GM23248 (cell line): ENCODE measurements at places on chromosomes 13 and 19.

- peak; percentile 48 for DNase-seq
Observed at GRCh38 chr19:10887616-10888367, 16.4 kb downstream of the CARM1 start.

DNA sequence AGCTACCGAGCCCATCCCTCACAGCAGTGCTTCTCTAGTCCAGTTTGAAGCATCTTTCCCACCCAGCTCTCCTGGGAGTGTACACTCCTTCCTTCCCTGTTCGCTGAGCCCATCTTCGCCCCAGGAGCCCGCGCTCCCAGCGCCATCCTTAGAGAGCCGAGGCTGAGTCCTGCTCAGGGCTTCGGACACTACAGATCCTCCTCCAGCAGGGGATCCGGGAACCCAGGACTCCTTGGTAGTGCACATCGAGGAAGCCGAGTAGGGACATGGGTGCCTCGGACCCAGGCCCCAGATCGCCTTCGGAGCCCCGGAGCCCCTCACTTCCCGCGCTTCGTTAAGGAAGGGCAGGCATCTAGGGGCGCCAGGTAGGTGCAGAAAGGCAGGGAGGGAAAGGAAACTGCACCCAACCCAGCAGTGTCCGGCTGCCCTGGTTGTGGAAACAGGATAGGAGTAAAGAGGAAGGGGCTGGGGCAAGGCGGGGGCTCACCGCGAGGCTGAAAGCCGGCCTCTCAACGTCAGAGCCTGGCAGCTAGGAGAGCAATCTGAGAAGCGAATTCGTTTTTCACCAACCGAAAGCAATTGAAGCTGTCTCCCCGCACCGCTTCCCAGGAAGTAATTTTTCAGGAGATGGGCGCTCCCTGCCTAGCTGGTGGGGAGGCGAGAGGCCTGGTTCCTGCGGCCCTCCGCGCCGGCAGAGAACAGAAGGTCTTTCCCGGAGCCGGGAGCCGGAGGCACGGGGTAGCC is 1.0 kb downstream of the PDX1 start:
- peak; percentile 46 for DNase-seq

- DNase-seq = no peak
Observed at GRCh38 chr13:41231786-41232185, 31.6 kb downstream of the MTRF1 start.

DNA sequence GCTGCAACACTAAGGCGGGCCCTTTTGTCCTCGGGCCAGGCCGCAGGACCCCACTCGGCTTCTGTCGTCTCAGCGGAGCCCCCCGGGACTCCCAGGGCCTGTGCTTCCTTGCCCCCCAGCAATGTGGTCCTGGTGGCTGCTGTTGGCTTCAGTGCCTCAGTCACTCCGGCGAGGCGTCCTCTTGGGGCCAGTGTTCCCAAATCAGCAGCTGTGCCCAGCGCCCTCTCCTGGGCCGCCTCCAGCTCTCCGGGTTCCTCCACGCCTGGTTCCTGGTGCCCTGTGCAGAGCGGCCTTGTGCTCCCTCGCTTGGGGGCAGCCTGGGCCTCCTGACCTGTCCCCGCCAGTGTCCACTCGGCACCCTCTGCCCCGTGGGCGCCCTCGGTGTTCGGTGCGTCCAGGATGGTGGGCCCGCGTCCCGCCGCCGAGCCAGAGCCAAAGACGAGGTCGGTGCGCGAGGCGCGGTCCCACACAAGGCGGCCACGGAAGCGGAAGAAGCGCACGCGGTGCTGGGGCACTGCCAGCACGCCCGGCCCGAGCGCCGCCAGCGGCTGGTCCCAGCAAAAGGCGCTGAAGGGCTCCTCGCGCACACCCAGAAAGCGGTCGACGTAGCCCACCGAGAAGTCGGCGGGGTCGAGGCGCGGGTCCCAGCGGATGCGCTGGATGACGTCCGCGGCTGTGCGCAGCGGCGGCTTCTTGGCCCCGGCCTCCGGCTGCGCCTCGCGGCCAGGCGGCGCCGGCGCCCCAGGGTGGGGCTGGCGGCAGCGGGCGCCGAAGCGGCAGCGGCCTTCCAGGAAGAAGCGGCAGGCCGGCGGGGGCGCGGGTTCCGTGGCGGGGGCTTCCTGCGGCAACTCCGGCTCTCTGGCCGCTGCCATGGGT is 685 bp downstream of the LENG9 start:
- DNase-seq = peak; percentile 85

- DNase-seq = no peak
Observed at GRCh38 chr13:96273196-96273595, 183.3 kb downstream of the HS6ST3 start.
